ENCODE measurements at places on chromosomes 6 and 20.

- DNase-seq: no peak
Measured at GRCh38 chr6:112801468-112802080, 454.4 kb downstream of the RFPL4B start.

- DNase-seq: no peak
Measured at GRCh38 chr6:138503881-138504680, 4.8 kb upstream of the NHSL1 start.

DNA sequence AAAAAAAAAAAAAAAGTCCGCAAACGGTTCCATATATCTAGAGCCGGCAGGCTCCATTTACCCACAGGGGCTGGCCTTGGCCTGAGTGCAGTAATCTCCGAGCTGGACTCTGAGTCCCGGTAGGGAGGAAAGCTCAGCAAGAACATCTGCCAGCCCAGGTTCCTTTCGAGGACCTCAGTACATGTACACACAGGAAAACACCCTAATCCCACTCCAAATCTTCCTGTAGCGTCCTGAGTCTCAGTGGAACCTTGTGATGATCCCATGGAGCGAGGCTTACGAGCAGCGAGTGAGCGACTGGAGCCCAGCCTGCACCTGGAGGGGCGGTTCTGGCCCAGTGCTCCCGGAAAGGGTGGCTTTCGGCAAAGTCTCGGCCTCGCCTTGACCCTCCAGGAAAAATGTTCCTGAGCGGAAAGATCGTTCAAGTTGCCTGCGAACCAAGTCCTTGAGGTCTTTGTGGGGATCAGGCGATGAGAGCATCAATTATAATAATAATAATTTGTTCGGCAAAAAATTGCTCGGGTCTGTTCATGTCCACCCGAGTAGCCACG, 32.1 kb downstream of the PRSS16 start:
- DNase-seq: no peak

DNA sequence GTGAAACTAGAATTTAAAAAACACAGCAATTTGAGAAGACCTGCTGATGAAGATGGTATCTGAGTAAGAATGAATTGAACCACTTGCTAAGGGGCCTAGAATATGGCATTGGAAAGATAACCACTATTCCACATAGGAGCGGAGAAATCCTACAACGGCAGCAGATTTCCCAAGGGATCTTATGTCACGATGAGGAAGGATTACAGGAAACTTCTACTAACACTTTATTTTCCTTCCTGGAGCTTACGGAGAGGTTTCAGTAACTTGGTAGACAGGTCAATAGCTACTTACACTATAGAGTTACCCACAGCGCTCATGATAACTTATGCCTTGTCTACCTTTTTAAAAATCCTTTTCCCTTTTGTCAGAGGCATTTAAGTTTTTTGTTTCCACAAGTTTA, 11.8 kb upstream of the TCF21 start:
- no peak for DNase-seq

DNA sequence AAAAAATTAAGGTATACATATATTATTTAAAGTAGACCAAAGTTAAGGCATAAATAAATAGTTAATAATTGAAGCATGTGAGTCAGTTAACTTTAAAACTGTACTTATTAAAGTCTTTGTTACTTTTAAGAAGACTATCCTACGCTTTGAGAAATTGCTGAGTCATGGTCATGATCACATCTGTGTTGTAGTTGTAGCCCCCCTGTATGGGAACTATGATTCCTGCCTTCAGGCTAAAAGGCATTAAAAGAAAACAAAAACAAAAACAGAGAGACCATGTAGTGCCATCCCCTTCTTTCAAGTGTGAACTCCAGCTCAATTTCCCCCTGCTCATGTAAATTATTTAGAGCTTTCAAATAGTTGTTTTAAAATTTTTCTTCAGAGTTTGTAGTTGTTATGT, 123.4 kb downstream of the FLRT3 start:
- no peak for DNase-seq

DNA sequence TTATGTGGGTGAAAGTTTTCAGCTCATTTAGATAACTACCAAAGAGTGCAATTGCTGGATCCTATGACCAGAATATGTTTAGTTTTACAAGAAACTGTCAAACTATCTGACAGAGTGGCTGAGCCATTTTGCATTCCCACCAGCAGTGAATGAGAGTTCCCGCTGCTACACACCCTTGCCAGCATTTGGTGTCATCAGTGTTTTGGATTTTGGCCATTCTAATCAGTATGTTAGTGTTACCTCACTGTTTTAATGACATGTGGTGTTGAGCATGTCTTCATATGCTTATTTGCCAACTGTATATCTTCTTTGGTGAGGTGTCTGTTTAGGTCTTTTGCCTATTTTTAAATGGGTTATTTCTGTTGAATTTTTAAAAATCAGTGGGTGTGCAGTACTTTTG, 120.9 kb downstream of the CFAP61 start:
- DNase-seq: no peak

GRCh38 chr6:129555206-129555832, 154.7 kb downstream of the ARHGAP18 start:
- DNase-seq: no peak

DNA sequence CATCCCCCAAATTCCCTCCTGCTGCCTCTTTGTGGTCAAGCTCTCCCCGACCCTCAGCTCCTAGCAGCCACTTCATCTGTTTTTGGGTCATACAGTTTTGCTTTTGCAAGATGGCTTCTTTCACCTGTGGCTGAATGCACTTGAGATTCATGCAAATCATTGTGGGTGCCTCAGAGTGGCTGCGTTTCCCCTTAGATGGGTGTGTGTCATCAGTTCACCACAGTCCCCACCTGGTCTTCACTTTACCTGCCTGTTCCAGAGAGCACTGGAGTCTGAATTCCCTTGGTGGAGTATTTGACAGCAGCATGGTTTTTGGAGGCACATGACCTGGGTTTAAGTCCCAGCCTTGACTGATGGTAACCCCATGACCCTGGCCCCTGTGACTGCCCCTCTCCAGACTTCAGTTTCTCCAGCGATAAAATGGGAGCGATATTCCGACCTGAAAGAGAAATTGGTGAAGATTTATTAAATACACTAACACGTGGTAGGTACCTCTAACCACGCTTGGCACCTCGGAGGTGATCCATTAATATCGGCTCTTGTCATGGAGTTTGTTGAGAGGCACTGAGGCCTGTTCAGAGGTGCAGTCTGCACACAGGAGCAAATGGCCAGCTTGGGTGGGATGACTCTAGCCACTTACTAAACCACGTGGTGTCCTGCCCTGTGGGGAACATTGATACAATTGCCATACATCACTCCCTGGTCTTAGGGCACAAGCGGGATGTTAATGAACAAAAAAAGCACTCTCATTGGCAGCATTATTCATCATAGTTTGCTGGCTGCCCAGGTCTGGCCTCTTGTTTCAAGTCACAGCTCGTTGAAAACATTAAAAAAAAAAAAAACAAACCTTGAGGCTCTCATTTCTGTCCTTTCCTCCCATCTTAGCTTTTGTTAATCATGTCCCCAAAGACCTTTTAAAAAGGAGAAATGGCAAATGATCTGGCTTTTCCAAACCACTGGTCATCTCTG, 167.2 kb upstream of the KCNG1 start:
- no peak for DNase-seq

DNA sequence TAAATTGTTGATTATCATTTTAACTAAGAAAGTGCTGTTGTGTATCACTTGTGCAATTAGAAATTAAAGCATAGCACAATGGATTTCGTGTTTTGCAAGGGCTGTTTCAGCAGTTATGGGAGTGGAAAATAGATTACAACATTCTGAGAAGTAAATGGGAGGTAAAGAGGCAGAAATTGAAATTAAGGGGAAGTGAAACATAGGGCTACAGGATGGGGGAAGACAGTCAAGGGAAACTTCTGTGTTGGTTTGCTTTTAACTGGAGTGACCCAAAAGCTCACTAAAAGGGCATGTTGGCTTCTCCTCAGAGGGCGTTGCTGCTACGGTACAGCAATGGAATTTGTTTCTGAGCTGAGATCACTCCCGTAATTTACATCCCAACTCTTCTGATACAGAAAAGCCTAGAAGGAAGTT, 147.5 kb downstream of the BCAS1 start:
- DNase-seq: no peak

DNA sequence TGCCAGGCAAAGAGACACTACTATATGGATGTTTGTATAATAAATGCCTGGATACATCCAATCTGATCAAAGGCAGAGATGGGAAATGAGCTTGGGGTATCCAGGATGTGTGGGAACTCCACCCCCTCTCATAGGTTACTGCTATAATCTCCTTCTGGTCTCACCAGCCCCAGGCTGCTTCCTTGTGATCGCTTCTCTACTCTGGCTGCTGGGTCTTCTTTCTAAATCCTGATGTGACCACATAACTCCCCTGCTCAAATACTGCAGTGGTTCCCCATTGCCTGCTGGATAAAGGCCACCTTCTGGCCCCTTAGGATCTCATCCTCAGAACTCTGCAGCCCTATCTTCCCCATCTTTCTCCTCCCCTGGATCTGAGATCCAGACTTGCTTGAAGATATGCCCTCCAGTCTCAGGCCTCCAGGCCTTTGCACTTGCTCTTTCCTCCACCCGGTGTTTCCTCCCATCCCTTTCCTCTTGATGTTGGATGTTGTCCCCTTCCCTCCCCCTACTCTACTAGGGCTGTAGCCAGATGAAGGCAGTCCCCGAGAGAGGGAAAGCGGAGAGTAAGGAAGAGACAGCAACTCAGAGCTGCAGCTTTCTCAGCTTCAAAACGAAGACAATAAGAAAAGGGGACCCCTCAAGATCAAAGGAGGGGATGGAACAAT, 828 bp upstream of the XKR7 start:
- DNase-seq: no peak

DNA sequence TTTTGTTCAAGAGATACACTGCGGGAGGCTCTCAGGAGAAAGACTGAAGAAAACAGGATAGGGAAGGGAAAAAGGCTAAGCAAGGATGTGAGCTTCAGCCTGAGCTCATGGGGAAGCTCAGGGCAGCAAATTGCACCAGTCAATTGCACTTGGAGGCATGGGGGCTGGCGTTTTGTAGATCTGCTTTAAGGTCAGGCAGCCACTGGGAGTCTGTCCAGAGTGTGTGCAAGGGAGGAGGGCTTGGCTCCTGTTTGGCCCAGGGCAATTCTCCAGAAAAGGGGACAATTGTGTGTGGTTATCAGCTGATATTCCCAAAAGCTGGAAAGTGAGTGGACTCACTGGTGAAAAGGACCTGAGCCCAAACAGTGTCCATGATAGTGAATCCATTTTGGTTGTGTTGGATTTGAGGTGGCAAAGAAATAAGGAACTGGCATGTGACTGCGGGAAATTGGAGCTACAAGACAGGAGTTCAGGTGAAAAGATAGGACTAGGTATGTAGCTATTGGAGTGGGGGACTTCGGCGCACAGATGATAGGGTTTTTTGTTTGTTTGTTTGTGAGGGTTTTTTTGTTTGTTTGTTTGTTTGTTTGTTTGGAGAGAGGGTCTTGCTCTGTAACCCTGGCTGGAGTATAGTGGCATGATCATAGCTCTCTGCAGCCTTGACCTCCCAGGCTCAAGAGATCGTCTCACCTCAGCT, 22.3 kb upstream of the IER3 start:
- no peak for DNase-seq
